ENCODE measurements at places on chromosomes 3 and 15. TPM values are rescaled to one million over a fixed set of nuclear protein-coding genes. Genes with fewer than 3 reads are reported as not detected.

The SERF2 gene
- 259 TPM for total RNA-seq

The SEMA3G gene
- total RNA-seq = not detected

The CLDN11 gene
- 1.7 TPM for total RNA-seq

The CACNA2D2 gene
- under 0.01 TPM for total RNA-seq

The SLCO2A1 gene
- not detected for total RNA-seq

The PLIN1 gene
- not detected for total RNA-seq

The GOLGA6D gene
- total RNA-seq = not detected

The VILL gene
- total RNA-seq = 4.0 TPM

The MELTF gene
- total RNA-seq = 76.3 TPM

The CX3CR1 gene
- total RNA-seq = not detected

The NUP210 gene
- total RNA-seq = 1.7 TPM

The CCR2 gene
- total RNA-seq = not detected

The MIX23 gene
- total RNA-seq = 49.1 TPM

The PSMD2 gene
- 324 TPM for total RNA-seq

The STXBP5L gene
- total RNA-seq = not detected

The SPTSSB gene
- not detected for total RNA-seq

The RNU5B-1 gene
- total RNA-seq = not detected

The SETD5 gene
- 105 TPM for total RNA-seq

The CLRN1 gene
- not detected for total RNA-seq

The MYO5C gene
- 0.33 TPM for total RNA-seq

The CAV3 gene
- total RNA-seq = not detected

The STARD9 gene
- 8.3 TPM for total RNA-seq

The WWTR1 gene
- 62.2 TPM for total RNA-seq

The STRC gene
- 0.69 TPM for total RNA-seq

The GOLIM4 gene
- total RNA-seq = 18.2 TPM

The ALDH1A3 gene
- 12.0 TPM for total RNA-seq

The PYDC2 gene
- total RNA-seq = not detected

The THBS1 gene
- 12.7 TPM for total RNA-seq

The PAQR9 gene
- not detected for total RNA-seq

The MESD gene
- 26.9 TPM for total RNA-seq

The SELENOS gene
- total RNA-seq = 52.0 TPM

The USP13 gene
- 14.8 TPM for total RNA-seq

The HESX1 gene
- not detected for total RNA-seq

The DAZL gene
- not detected for total RNA-seq

The LHFPL4 gene
- total RNA-seq = not detected

The ZNF662 gene
- total RNA-seq = 0.33 TPM

The CLDN16 gene
- under 0.01 TPM for total RNA-seq

The GPR149 gene
- total RNA-seq = not detected

The SH2D7 gene
- not detected for total RNA-seq

The TNIK gene
- 39.9 TPM for total RNA-seq

The OXSM gene
- total RNA-seq = 14.5 TPM

The GXYLT2 gene
- 43.3 TPM for total RNA-seq

The FHIT gene
- total RNA-seq = 4.8 TPM

The HMG20A gene
- 36.8 TPM for total RNA-seq

The EHHADH gene
- 9.8 TPM for total RNA-seq

The GOLGA8M gene
- total RNA-seq = not detected

The SERINC4 gene
- total RNA-seq = under 0.01 TPM

The ISLR gene
- total RNA-seq = 0.36 TPM
